ENCODE measurements at places on chromosomes 7 and 10.

- no peak for DNase-seq
Observed at GRCh38 chr7:44195889-44196288, 4.9 kb upstream of the YKT6 start.

DNA sequence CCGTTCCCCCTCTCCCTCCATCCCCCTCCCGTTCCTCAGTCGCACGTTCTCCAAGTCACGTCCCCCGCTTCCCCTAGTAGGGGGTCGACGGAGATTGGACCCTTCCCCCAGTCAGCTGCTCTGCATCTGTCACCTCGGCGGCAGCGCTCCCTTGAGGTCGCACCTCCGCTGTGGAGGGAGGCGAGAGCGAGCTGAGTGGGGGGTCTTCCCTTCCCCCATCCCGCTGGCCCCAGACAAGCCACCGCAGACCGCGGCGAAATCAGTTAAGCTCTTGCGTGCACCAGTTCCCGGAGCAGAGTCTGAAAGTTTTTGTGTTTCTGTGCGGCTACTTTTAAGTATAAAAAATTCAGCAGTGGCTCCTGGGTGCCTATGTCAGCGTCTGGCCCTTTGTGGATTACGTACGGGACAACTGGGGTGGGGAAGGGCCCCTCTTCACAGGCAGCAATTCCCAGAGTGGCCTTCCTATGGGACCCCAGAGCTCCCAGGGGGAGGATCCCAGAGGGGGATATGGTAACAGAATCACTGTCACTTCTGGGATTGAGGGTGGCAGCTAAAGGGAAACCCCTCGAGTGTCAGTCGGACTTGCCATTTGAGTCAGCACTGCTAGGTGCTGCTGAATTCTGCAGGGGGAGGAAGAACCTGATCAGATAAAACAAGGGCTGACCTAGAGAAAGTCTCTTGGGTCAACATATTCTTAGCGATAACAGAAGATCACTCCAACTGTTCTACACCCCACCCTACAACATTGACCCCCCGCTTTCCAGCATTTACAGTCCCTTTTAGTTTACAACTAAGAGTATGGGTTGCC, 12.5 kb upstream of the DDIT4 start:
- DNase-seq: peak; percentile 45

GRCh38 chr7:52955522-52955921, 79.9 kb upstream of the POM121L12 start:
- DNase-seq: no peak

GRCh38 chr10:29131952-29132547, 156.8 kb upstream of the LYZL1 start:
- DNase-seq: no peak

- no peak for DNase-seq
Observed at GRCh38 chr10:59655309-59655708, 54.3 kb downstream of the SLC16A9 start.

DNA sequence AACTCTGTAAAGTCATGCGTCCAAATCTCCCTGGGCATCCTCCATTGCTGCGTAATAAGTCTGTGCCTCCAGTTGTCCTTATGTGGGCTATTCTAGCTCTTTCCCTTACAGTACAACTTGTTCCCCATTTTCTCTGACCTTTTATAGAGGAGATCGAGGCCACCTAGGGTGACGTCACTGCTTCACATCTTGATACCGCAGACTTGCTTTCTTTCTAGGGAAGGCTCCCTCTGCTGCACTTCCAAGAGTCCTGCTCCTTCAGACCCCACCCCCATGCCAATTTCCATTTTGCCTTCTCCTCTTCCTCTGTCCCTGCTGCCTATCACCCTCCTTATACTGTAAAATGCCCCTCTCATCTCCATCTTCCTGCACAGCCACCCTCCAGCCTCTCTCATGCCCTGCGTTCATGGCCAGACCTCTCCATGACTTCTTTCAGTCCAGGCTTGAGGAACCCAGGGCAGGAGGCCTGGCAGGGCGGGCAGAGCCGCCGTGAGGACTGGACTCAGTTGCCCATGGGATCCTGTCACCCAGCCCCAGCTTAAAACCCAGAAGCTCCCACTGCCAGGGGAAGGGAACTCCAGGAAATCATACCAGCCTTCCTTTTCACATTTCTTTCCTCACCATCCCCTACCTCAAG, 57.5 kb downstream of the CAMK1D start:
- no peak for DNase-seq

- DNase-seq: no peak
Observed at GRCh38 chr7:66769833-66770512, 29.4 kb downstream of the RABGEF1 start.

DNA sequence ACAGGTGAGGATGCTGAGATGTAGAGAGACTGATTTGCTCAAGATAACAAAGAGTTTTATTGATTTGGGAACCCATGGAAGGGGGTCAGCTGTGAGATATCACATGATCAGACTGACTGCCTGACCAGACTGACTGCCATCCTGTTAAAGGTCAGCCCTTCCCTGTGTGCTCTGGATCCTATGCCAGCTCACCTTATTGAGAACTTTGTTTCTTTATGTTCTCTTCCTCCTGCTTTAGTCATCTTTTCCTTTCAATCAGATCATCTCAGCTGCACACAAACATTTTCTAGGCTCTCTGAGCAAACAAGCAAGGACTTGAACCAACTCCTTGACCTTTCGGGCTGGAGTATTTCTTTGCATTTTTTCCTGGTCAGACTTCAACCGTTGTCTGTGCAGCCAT, 50.0 kb upstream of the MTPN start:
- no peak for DNase-seq

DNA sequence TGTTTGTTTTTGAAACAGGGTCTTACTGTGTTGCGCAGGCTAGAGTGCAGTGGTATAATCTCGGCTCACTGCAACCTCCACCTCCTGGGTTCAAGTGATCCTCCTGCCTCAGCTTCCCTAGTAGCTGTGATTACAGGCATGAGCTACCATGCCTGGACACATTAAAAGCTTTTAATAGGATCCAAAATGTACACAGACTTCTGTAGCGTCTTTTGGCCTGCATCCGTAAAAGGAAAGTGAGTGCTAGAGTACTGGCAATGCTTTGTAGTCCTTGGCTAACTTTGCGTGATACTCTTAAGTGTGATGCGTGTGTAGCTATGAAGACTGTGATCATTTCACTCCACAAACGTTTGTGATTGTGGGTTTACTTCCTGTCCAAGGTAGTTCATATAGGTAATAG, 13.3 kb downstream of the ZRANB1 start:
- DNase-seq: no peak

- DNase-seq: no peak
Observed at GRCh38 chr10:110864662-110865140, 7.0 kb upstream of the PDCD4 start.

DNA sequence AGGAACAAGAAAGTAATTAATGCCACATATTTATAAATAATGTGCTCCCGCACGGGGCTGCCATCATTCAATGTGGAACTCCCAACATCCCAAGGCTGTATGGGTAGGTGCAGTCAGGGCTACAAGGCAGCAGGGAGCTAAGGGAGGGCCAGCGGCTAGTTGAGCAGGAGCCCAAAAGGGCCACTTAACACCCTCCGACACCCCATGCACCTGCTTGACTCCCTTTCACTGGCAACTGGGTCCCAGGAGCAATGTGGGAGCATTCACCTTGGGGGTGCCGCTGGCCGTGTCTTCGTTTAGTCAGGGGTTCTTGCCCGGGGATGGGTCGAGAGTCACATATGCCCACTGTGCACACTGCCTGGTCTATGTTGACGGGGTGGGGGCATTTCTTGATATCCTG, 27.9 kb downstream of the SCART1 start:
- DNase-seq: no peak

GRCh38 chr7:95242266-95242665, 82.1 kb downstream of the PON1 start:
- DNase-seq: no peak

- DNase-seq: no peak
Observed at GRCh38 chr10:14084875-14085274, 245.8 kb downstream of the FRMD4A start.

DNA sequence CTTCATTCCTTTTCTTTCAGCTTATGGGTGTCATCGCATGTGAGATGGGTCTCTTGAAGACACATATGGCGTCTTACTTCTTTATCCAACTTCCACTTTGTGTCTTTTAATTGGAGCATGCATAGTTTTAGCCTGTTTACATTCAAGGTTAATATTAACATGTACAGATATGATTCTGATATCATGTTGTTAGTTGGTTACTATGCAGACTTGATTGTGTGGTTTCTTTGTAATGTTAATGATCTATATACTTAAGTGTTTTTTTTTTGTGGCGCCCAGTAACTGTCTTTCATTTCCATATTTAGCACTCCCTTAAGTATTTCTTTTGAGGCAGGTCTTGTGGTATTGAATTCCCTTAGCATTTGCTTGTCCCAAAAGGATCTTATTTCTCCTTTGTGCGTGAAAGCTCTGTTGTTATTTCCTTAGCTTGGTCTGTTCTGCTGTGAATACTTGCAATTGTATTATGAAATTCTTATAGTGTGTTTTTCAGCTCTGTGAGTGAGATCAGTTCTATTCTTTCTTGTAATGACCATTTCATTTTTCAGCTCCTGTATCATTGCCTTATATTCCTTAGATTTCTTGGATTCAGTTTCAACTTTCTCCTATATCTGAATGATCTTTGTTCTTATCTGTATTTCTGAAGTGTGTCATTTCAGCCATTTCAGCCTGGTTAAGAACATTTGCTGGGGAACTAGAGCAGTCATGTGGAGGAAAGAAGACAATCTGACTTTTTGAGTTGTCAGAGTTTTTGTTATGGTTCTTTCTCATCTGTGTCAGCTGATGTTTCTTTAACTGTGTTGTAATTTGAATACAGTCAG, 88.4 kb downstream of the ABCA13 start:
- no peak for DNase-seq
